ENCODE measurements at places on chromosomes 6 and 20.

- DNase-seq: no peak
These were observed 11.9 kb upstream of the RBBP8NL start for GRCh38 chr20:62439218-62439617.

DNA sequence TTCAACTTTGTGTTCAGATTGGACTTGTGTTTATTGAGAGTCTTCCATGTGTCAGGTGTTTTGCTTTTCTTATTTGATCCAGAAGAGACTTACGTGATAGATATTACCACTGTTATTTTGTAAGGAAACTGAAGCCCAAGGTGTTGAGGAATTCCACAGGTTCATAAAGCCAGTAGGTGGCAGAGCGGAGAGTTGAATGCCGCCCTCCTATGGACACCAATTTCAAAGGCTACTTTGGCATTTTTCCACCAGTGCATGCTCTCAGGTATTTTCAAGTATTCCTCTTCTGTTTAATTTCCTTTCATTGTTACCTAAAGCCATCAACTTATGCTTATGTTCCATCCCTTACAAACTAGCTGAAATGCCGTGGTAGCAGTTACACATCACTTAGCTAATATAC lies 14.0 kb upstream of the COL10A1 start:
- DNase-seq: no peak

GRCh38 chr20:52789716-52790115 lies 182.4 kb upstream of the TSHZ2 start:
- DNase-seq: no peak

DNA sequence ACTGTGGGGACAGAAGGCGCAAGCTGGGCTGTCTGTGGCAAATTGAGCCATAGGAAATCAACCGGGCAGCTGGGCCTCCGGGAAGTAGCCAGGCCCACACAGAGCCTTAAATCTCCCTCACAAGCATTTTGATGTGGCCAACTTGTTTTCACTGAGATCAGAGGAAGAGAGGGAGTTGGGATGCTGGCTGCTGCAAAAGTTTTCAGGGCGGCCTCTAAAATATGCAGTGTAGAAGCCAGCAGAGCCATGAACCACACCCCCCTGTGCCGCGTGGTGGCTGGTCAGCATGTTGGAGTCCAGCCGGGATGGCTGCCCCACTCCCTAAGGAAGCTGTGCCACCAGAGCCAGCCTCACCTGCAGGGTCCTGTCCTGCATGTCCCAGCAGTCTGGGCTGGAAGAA lies 167.4 kb downstream of the CDC5L start:
- peak; percentile 35 for DNase-seq

DNA sequence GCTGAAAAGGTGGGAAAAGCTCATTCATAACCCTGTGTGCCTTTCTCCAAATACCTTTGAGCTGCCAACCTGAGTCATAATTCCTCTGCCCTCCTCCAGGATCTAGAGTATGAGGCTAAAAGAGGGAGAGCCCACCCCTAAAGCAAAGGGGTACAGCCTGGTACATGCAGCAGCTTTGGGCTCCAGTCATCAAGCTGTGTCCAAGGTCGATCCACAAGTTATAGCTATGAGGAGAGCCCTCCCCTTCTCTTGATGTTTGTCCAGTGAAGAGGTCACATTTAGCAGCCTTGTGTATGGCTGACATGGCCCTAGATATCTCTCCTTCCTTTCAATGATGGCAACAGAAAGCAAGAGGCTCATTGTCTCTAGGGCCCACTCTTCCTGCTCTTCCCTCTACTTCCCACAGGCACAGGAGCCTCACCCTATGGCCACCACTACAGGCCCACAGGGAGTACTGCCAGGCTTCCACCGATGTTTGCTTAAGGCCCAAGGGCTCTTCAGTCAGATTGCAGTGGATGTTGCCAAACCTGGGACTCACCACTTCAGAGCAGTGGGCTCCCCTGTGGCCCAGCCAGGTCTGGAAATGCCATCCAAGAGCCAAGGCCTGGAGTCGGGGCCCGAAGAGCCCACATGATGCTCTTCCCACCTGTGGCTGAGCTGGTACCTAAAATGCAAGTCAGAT lies 176.8 kb downstream of the CD83 start:
- no peak for DNase-seq

- peak; percentile 10 for DNase-seq
These were observed 171.1 kb downstream of the WDR27 start for GRCh38 chr6:169530752-169531123.

DNA sequence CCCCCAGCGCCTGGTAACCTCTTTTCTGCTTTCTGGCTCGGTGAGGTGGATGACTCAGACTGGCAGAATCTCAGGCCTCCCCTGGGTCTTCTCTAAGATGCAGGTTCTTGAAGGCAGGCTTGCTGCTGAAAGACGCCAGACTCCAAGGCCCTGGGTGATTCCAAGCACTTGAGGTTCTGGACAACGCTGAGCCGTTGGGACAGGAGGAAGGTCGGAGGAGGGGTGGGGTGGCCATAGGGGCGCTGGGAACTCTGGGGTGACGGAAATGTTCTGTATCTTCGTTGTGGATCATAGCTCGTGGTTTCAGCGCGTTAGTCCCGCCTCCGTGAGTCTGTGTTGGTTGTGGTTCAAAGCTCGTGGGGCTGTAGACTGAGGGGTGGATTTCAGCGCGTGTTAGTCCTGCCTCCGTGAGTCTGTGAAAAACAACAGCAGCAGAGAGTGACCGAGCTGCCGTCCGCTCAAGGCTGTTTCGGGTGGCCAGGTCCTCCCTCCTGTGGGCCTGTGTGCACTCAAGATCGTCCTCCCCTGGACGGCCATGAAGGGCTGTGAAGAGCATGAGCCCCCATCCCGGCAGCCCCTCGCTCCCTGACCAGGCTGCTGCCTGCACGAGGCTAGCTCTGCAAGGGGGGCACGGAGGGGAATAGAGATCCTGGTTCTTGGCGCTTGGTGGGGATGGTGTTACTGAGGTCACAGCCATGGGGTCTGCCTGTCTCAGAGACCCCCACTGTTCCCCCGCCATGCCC lies 7.7 kb downstream of the NTSR1 start:
- DNase-seq: peak; percentile 18

GRCh38 chr6:157145656-157146285 lies 177.5 kb downstream of the TMEM242 start:
- no peak for DNase-seq

DNA sequence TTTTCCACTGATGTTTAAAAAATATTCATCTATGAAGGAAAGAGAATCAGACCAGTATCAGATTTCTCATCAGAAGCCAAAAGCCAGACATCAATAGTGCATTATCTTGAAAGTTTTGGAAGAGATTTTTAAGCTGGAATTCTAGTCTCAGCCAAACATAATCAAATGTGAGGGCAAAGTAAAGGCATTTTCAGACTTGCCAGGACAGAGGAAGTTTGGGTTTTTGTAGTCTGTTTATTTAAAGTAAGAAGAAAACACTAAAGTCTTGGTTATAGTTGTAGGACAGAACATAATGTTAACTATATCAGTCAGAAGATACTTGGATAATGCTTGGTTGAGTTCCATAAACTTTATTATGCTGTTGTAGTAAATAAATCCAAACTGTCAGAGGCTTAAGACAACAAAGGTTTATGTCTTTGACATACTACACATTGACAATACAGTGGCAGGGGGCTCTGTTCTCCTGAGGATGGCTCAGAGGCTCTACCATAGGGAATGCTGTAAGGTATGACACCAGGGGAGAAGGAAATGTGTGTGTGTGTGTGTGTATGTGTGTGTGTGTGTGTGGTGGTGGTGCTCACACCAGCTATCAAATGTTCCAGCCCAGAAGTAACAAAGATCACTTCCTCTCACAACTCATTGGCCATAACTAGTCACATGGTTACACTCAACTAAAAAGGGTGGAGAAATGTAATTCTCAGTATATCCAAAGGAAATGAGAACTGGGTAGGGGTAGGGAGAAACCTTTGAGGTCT lies 26.7 kb upstream of the YWHAB start:
- no peak for DNase-seq

GRCh38 chr6:4313044-4313686 lies 177.8 kb upstream of the ECI2 start:
- peak; percentile 98 for DNase-seq

GRCh38 chr20:45419188-45420091 lies 3.5 kb downstream of the PIGT start:
- peak; percentile 98 for DNase-seq
